ENCODE measurements at places on chromosomes 4 and X.

DNA sequence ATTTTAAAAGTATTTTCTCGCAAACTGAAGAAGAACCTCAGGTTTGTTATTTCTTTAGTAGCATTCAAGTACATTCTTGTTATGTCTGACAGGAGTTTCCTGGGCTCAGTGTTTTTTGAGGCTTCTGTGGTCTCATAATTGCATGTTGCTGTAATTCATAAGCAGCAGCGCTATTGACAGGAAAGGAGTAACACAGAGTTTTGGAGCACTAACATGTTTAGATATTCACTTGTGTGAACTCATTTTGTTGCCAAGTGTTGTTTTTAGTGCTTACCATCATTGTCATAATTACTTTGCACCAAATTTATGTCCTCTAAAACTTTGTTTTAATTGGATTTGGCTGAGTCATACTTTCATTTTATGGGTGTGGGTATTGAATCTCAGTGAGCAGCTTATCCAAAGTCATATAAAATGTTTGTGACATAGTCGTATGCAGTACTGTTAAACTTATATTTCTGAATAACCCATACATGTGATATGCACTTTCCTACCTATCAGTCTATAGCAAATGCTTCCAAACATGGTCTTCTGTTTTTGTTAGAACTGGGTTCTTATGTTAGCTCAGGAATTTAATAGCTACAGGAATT is 358.7 kb upstream of the CTSO start:
- no peak for DNase-seq

DNA sequence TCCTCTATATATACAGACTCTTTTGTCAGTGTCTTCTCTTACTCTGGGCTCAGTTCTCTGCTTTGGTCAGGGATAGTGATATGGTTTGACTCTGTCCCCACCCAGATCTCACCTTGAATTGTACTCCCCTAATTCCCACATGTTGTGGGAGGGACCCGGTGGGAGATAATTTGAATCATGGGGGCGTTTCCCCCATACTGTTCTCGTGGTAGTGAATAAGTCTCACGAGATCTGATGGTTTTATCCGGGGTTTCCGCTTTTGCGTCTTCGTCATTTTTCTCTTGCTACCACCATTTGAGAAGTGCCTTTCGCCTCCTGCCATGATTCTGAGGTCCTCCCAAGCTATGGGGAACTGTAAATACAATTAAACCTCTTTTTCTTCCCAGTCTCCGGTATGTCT is 144.4 kb downstream of the GLUD2 start:
- peak; percentile 16 for DNase-seq

GRCh38 chrX:83511208-83511607 is 3.1 kb downstream of the POU3F4 start:
- no peak for DNase-seq

DNA sequence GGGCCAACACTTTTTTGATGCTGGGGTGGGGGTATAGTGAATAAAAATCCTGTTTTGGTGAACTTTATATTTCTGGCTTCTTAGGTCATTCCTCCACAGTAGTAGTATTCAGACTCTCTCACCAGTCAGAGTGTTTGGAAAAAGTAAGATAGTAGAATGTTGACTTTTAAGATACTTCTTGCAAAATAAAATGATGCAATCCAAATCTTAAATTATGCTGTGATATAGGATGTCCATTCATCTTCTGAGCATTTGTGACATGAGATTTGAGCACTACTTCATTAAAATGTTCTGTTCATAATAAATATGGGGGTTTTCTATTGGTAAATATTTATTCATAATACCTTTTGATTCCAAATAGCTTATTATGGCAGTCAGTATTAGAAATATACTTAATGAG is 70.1 kb downstream of the BMP2K start:
- no peak for DNase-seq

DNA sequence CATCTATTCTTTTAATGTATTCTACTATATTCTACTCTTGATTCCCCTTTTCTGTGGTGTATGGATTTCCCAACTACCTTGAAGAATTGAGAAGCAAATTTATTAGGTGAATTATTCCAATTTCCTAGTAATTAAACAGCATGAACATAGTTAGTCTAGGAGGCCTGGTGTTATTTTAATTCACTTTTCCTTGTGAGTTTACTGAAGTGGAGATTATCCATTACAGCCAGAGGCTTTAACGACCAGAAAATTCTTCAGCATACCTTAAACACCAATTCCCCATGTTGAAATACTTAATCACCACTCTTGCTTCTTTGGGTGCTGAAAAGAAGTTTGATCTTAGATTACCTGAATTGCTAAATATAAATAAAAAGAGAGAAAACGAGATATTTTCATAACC is 29.4 kb downstream of the FAT4 start:
- no peak for DNase-seq

DNA sequence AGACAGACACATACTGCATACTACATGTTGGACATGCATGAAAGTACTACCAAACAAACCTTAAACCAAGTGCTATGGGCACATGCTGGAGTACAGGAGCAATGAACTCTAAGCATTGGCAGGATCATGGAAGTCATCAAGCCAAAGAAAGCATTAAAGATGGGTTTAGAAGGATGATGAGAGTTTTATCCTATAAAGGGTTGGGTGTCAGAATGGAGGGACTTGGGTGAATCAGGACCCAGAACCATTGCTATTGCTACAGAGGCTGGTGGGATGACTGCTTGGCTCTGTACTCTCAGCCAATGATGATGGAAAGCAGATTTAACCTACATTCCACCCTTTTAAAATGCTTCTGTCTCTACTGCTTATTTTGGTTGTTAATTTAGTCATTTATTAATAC is 233.9 kb upstream of the EDA2R start:
- DNase-seq = no peak

- DNase-seq = no peak
These were observed 85.9 kb downstream of the ASMT start for GRCh38 chrX:1700757-1701156.

DNA sequence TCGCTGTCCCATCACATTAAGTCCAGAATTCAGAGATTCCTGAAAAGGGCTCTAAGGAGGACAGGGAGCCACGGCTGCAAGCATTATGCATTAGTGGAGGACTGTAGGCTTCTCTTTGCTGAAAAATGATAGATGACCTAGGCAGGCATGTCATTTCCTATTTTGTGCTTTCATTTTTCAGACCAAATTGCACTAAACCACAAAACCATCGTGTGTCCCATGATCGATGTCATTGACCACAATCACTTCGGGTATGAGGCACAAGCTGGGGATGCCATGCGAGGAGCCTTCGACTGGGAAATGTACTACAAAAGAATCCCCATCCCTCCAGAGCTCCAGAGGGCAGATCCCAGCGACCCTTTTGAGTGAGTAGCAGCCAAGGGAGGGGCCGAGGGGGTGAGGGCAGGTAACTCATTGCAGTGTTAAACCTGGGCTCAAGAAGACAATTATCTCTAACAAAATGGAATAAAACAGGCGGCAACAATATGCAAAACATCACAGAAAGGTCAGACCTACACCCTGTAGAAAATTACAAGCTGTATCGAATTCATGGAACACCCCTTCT is 355.2 kb upstream of the GALNT7 start:
- no peak for DNase-seq

DNA sequence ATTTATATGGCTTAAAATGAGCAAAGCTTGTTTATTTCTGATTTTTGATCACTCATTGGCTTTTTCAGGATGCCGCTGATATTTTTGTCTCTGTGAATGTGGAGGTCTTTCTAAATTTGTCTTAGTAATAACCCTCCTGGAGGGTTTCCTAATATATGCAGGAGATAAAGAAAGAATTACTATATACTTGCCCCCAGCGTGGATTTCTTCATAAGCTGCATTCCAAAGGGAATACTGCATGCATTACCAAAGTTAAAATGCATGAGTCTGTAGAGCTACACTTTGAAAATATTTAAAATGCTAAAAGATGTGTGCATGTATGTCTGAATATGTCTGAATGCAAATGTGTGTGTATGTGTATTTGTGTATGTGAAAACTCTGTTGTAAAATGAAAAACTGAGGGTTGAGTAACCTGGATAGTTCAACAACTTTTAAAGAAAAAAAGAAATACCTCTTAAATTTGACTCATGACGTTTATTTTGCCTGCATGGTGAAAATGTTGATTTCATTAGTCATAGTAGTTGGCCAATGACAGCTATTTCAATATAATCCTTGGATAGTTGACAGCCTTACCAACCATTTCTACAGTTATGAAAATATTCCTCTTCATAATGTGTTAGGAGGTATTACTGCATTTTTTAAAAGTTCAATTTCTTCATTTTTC is 113.2 kb upstream of the ZNF827 start:
- no peak for DNase-seq

DNA sequence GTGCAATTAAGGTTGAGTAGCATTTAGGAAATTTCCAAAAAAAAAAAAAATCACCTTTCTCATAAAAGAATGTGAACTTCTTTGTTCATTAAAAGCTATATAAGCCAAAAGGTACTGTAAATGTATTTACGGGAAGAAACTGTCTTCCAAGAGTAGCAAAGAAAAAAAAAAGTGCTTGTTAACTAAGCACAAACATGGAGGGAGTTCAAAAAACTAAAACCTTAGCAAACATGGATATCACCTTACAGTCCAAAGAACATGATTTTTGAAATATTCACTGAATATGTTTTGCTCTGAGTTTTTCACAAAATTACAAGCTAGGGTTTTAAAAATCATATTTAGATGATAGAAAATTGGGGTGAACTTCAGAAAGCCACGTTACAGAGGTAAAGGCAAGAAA is 217.5 kb downstream of the ADAMTS3 start:
- no peak for DNase-seq

DNA sequence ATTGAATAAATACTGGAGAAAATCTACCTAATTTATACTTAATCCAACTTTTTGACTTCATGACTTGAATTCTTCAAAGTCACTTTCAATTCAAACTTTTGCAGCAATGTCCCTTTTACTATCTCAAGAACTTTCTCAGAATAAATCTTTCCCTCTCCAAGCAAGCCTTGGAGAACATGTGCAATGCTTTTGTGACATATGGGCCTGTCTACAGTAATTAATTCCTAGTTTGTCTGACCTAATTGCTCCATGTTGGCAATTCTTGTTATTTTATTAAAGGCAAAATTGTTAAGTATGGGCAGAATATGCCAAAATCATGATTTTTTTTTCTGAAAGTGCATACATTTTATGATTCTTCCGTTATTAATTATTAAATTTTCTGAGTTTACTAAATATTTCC is 1115.3 kb downstream of the PDHA2 start:
- DNase-seq = no peak
